ENCODE measurements at places on chromosomes 2 and 18.

GRCh38 chr2:238669046-238669445 is 178.8 kb upstream of the TWIST2 start:
- no peak for DNase-seq

DNA sequence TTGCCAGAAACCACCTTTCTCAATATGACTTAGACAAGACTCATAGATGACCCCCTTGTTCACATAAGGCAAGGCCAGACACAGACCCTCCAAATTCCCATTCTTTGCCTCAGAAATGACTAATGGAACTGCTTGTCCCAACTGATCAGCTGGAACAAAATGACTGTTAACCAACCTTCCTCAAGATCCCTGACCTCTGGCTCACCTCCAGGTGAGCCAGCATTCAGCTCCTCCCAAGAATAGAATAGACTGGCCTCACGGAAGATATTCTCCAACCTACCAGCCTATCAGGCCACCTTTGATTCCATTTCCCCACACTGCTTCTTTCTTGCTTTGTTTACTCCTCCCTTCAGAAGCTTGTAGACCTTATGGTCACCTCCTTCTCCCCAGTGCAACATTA is 195.7 kb upstream of the VWC2L start:
- no peak for DNase-seq

DNA sequence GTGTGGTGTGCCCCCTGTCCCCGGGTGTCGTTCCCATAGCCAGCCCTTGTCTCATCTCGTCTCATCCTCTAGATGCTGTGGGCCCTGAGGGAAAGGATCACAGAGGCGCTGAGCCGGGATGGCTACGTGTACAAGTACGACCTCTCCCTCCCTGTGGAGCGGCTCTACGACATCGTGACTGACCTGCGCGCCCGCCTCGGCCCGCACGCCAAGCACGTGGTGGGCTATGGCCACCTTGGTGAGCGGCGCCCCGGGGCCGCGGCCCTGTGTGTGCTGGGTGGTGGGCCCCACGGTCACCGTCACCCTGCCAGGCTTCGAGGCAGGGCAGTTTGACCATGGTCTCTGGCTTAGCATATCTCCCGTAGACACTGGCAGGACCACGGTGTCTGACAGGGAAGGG is 20.8 kb upstream of the GAL3ST2 start:
- DNase-seq: no peak

DNA sequence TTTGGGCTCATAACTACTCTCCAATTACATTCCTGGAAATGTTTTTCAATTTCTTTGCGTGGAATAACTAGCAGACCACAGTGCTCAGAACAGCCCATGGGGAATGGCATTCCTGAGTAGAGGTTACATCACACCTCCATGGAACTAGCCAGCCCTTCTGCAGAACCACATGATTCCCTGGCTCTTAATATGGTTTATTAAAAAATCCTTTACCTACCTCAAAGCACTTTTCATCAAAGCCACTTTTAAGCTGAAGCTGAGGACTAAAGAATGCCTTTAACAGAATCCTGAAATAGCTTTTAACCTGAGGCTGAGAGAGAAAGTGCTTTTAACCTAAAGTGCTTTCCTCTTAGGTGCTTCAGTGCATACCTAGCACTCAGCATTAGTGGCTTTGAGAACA is 376.3 kb downstream of the ARHGAP15 start:
- no peak for DNase-seq

- DNase-seq: no peak
Measured at GRCh38 chr2:18896125-18896764, 306.9 kb upstream of the NT5C1B start.

Measured in NCI-H1436 treated with DMSO at 0.1 percent for 48 hours (cell line).